ENCODE measurements at places on chromosomes 13 and 19.

DNA sequence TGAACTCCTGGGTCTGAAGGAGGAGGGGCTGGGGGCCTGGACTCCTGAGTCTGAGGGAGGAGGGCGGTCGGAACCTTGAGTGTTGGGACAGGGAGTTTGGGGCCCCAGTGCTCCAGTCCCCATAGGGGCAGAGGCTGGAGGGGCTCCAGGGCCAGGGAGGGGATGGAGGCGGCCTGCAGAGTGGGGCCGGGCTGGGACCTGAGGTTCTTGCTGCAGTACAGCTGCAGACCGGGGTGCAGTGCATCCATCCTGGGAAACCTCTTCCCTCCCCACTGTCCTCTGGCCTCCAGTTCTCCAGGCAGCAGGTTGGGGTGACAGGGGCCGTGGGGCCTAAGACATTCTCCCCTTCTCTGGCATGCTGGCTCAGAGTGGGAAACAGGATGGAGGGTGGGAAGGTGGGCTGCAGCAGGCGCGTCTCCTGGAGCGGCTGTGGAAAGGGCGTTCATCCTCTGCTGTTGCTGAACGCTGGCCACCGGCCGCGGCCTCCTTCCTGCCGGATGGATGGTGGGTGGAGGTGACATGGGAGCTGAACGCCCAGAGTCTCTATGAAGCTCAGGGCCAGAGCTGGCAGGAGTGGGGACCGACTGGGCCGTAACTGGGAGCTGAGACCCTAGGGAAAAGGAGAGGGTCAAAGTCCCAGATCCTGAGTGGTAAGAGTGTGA lies 1.6 kb downstream of the BRSK1 start:
- no peak for DNase-seq

- no peak for DNase-seq
Measured at GRCh38 chr13:98827449-98827848, 75.0 kb upstream of the SLC15A1 start.

- DNase-seq = no peak
Measured at GRCh38 chr13:45073809-45074208, 46.5 kb upstream of the GTF2F2 start.

DNA sequence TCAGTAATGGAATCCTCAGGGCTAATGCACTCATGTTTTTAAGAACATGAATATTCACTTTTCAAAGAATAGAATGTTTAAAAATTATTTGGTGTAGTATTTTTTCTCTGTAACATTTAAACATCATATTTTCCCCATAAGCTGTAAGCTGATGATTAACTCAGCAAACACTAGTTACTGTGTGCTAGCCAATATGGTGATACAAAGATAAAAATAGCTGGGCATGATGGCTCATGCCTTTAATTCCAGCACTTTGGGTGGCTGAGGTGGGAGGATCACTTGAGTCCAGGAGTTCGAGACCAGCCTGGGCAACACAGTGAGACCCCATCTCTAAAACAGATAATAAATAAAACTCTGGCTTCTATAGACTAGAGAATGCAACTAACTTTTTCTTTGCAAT lies 13.2 kb downstream of the RNF17 start:
- DNase-seq = no peak

DNA sequence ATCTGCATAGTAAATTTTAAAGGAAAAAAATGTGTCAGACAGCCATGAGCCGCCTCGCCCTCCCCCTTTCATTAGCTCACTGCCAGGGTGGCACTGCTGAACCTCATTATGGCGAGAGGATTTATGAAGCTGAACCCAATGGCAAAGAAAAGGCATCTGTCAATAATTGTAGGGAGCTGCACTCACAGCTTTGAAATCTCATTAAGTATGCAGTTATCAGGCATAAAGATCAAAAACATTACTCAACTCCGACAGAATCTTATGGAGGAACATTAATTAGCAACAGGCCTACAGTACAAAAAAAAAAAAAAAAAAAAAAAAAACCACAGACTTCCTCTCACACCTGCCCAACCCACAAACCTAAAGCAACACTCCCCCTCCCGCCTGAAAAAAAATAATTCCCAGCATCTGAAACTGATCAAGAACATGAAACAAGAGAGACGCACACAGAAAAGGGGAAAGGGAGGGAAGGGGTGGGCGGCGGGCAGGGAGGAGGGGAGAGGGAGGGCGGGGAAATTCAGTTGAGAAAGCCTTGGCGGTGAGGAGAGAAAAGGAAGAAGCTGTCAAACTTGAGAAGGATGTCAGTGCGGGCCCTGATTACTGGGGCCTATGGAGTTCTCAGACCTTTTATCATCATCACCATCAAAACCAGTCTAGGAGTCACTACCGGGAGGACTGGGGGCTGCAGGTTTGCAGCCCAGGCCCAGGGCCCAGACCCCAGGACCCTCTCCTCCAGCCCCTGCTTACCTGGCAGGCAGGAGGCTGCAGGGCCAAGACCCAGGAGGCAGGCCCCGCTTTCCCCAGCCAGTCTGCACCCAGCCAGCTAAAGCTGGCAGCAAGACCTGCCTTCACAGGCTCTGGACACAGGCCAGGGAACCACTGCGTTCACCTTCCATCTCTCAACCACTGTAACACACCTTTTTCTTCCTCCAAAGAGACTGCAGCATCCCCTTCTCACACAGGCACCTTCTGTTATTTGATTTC lies 8.9 kb downstream of the TSHZ3 start:
- DNase-seq = no peak

DNA sequence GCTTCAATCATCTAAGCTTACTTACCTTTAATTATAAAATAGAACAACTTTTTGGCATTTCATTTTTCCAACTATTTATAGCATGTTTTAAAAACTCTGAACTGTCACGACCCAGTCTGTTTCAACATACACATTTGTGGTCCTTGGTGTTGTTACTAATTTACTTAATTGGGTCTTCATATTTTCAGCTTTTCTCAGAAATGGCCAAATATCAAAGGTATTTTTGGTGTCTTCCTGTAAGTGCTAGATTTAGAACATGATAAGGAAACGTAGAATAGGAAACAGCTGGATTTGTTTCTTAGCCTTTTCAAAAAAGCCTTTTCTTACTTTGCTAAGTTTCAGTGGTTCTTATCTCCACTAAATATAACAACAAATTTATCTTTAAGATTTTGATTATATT lies 11.4 kb downstream of the LPAR6 start:
- no peak for DNase-seq

DNA sequence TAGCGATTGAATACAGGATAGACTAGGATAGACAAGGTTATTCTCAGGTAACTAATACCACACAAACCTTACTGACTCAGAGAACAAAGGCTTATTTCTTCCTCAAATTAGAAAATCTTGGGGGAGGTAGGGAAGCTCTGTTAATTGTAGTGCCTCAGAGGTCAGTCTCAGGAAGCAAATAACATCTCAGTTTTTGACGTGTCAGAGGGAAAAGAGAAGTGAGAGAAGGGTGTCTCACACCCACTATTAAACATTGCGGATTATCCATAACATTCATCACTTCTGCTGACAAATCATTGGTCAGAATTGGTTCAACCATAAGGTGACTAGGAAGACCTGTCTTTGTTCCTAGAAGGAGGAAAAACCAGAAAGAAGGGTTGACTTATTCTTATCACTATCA lies 579.4 kb upstream of the MIR17HG start:
- no peak for DNase-seq

DNA sequence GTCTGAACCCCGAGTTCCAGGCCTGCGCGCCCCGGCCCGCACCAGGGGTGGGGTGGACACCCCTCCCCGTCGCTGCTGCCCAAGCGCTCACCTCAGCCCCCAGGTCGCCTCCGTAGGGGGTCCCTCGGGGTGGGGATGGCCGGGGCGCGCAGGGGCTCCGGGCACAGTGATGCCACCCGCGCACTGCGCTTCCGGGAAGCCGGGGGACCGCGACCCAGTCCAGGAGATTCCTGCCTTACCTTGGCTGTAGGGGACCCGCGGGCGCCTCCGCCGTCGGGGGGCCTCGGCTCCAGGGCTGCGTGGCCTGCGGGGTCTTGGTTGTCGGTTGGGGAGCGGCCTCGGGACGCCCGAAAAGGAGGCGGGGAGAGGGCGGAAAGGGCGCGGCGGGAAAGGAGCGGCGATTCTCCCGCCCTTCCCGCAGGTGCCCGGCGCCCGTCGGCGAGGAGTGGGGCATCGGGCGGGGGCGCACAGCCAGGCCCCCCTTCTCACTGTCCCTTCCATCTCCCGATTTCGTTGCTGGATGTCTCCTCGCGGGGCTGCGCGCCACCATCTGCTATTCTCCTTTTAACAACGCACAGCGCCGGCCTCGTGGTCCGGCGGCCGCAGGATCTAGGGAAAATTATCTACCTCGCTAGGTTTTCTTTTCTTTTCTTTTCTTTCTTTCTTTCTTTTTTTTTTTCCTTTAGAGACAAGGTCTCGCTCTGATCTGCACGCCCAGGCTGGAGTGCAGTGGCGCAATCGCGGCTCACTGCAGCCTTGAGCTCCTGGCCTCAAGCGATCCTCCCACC lies at the start of gene KEAP1:
Gene KEAP1, minus strand, starts transcription at position 355 of the 788 bp plus-strand sequence. CDS start 3,323 bp downstream, outside the sequence.
- DNase-seq = peak; percentile 36

GRCh38 chr19:44757057-44757734 lies 8.7 kb downstream of the BCL3 start:
- DNase-seq = no peak

GRCh38 chr19:39351537-39352064 lies 9.4 kb downstream of the SAMD4B start:
- no peak for DNase-seq

DNA sequence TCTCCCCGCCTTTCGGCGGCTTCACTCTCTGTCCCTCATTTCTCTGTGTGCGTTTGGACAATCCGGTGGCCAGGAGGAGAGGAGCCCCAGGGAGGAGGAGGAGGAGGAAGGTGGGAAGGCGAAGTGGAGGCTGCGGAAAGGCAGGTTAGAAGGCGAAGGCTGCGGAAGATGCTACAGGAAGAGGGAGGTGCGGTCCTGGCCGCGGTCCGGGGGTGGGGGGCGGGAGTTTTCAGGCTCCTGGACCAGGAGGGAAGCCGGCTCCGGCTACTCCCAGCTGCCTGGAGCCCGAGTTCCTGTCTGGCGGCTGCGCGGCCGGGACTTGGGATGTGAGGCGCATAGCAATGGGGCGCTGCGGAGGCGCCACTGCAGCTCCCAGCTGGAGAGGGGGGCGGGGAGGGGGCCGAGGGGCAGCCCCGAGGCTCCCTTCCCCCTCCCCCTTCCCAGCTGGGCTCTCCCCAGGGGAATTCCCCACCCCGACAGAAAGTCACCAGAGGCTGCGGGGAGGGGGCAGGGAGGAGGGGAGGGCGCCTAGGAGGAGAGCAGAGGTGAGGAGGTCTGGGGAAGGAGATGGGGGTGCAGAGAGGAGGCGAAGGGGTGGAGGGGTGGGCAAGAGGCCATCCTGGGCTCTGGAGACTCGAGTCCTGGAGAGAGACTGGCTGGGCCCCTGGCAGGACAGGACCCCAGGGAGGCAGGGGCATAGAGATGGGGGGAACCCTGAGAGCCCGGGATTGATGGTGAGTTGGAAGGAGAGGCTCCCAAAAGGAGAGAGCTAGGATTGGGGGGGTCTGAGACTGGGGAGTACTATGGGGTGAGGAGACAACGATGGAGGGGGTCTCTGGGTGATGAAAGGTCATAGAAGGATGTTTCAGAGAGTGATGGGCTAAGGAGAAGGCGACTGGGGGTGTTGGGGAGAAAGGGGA lies 2.0 kb downstream of the LRRC4B start:
- peak; percentile 58 for DNase-seq

DNA sequence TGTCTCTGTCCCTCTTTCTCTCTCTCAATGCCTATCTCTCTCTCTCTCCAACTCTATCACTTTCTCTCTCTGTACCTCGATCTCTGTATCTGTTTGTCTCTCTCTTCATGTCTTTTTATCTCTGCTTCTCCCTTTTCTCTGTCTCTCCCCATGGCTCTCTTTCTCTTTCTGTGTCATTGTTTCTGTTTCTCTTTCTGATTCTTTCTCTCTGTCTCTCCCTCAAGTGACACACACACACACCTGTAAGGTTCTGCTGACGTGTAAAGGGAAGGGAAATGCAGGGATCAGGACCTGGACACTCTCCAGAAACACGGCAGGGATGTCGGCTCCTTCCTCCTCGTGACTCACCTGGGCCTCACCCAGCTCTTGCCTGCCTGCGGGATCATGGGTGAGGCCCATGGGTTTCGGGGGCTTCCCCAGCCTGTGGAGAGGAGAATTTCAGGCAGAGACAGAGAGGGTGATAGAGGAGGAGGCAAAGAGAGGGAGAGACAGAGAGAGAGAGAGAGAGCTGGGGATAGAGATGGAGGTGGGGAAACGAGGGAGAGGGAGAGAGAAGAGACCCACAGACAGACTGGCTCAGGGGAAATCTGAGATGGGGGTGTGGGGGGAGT lies 5.4 kb upstream of the PLAUR start:
- DNase-seq = no peak

DNA sequence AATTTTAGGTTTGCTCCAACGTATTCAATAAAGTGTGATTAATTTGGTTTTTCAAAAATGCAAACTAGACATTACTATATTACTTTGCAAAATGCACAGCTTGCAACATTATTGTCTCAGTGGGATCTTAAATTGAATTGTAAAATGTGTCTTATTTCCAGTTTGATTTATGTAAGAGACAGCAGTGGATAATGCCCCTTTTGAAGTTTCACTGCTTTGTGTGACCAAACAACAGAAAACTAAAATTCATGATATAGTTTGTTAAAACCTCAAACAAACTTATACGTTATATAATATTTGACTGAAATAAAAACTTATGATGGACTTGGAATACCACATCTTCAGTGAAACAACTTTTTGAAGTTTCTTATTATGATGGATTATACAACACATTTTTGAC lies 279.8 kb downstream of the DACH1 start:
- no peak for DNase-seq

DNA sequence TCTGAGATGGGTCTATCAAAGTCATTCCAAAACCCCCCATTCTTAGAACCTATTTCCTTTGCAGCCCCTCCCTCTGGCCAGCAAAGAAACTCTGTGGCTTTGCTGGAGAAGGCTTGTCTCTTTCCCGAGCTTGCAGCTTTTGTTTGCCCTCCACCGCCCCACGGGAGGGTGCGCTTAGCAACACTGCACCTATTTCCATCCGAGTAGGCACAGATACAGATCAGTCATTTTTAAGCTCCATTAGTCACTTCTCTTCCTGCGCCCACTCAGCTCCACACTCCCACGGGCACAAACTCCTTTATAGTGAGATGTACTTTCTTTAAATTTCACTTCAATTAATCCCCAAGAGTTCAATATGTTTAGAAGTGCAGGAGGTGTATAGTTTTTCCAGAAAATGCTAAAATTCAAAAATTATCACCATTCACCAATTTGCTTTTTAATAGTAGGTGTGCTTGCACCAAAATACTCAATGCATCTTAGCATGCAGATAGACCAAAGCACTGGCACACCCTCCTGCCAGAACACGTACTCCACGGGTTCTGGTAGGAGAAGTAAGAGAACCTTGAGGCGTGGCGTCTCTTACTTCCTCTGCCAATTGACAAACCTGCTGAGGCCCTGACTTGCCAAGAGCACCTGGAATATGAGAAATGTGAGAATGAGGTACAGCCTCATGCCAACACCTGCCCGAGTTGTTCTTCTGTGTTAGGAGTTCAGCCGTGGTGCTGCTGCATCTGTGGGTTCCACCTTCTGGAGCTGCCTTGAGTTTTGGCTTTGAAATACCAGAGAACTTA lies 183.7 kb downstream of the TEX29 start:
- DNase-seq = no peak

Measured in C1 segment of cervical spinal cord (tissue), 14 donors.